ENCODE measurements at places on chromosomes 11 and 22. TPM values are rescaled to one million over a fixed set of nuclear protein-coding genes. Genes with fewer than 3 reads are reported as not detected.

GRCh38 chr11:76796511-76797198 lies 13.5 kb downstream of the TSKU start:
- no peak for DNase-seq

- DNase-seq: peak; percentile 27
These were observed 13.3 kb upstream of the RASL10A start for GRCh38 chr22:29328566-29329500.

DNA sequence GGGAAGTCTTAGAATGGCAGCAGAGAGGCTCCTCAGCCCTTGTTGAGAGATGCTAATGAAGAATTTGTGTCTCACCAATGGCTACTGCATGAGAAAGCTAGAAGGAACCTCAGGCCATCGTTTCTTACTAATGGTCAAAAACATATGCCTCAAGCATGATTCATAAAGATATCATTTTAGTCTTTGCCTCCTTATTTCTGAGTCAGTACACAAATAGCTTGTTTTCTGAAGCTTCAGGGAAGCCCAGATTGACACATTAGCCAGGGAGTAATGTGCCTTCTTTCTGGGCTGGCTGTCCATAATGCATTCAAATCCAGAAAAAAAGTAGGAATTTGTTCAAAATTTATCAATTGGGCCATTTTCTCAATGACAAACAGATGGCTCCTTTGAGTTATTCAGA lies 169.4 kb upstream of the ZBED5 start:
- no peak for DNase-seq

GRCh38 chr11:123362186-123362585 lies 67.9 kb upstream of the GRAMD1B start:
- DNase-seq: no peak

Gene HDHD5
- 37.5 TPM for total RNA-seq

Gene TMEM151A
- 0.86 TPM for total RNA-seq
